ENCODE measurements at places on chromosomes 3 and 15.

DNA sequence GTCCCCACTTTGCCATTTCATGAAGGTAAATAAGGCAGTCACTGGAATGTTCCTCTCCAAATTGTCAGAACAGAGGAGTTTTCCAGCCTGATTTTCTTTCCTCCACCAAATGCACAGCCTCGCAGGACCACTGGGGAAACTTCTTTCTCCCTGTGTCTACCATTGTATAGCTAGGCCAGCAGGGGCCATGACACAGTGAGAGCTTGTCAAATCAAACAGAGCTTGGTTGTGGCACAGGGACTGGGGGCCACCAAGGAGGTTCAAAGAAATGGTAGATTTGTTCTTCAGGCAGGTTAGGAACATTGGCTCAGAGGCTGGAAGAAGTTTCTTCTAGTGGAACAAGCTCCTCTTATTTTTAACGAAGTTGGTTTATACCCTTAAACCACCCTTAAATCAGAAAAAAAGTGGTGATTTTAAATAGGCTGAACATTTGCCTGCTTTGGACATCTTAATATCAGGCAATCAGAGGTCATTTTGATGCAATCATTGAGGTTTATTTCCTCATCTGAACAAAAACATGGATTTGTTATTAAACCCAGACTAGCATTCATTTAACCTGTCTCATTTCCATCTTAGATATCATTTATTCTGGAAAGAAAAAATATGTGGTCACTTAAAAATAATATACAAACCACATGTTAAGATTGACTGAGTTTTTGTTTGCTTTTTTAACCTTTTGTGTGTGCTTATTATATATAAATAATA lies 105.6 kb downstream of the GTPBP8 start:
- DNase-seq = no peak

DNA sequence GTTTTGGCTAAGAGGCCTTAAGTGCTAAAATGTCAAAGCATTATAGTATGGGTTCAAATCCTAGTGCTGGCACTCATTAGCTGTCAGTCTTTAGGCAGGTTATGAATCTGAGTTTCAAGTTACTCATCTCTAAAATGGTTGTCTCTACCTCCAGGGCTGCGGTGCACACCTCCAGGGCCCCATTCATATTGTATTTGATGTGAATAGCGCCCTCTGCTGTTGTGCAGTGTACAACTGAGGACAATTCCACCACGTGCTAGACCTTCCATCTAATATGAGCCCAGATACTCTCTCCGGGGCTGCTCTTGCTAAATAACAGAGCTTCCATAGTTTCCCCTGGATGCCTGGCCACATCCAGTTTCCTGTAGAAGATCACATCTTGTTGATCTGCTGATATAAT lies 54.3 kb downstream of the OXNAD1 start:
- DNase-seq = no peak

- no peak for DNase-seq
Observed at GRCh38 chr3:77460326-77460725, 420.4 kb downstream of the ROBO2 start.

GRCh38 chr3:152252755-152253154 lies 16.0 kb upstream of the MBNL1 start:
- DNase-seq = no peak

GRCh38 chr3:148999806-149000205 lies 8.5 kb downstream of the GYG1 start:
- no peak for DNase-seq

- peak; percentile 38 for DNase-seq
Observed at GRCh38 chr3:143307613-143308183, 188.1 kb downstream of the CHST2 start.

DNA sequence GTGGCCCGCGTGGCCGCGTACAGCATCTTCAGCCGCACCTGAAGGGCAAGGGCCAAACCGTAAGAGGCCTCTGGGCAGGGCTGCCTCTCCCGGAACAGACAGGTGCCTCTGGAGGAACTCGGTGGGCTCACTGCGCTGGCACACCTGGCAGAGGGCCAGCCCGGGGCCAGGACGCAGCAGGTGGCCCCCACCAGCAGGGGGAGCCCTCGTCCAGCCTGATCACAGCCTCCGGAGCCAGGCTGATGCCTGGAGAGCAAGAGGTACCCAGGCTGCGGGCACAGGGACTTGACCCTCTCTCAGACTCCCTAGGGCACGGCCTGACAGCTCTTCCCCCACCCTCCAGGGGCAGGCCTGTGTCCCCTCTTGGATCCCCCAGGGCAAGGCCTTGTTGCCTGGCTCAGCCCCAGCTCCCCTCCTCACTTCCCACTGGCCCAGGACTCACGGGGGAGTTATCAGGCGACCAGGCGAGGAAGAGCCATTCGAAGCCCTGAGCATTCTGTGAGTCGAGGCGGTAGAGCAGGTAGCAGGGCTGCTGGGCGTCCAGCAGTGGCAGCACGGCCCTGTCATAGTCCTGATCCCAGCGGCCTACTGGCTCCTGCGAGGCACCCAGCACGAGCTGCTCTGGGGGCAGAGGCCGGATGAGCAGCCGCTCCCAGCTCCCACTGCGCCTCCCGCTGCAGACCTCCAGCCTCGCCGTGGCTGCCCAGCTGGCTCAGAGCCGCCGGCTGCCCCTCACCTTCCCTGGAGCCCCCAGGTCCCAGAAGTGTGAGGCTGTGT lies 6.2 kb upstream of the TLR9 start:
- no peak for DNase-seq

GRCh38 chr3:35708394-35709271 lies 69.3 kb downstream of the ARPP21 start:
- no peak for DNase-seq

Data from HFF-Myc (cell line).